ENCODE measurements at places on chromosomes 7 and 10.

- DNase-seq: no peak
These were observed 504.4 kb downstream of the TCERG1L start for GRCh38 chr10:130807096-130807495.

- no peak for DNase-seq
These were observed 65.2 kb downstream of the CUBN start for GRCh38 chr10:17064435-17064834.

GRCh38 chr7:51772190-51772589 is 455.6 kb upstream of the COBL start:
- DNase-seq: no peak

DNA sequence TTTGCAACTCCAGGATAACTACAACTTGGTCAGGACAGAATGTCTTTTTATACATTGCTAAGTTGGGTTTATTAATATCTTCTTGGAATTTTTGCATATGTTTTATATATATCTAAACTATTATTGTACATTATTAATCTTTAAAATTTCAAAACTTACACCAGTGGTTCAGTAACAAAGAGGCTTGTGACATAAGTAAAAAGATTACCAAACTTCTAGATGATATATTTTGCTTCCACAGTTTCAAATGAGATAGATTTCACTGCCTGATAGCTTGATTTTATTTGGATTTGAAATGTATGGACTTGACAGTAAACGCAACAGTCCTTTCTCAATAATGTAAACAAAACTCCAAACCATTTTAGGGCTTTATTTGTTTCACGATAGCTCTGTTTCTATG is 701.2 kb upstream of the IGFBP3 start:
- DNase-seq: no peak

- DNase-seq: no peak
These were observed 394.8 kb upstream of the IGFBP3 start for GRCh38 chr7:46315891-46316290.

DNA sequence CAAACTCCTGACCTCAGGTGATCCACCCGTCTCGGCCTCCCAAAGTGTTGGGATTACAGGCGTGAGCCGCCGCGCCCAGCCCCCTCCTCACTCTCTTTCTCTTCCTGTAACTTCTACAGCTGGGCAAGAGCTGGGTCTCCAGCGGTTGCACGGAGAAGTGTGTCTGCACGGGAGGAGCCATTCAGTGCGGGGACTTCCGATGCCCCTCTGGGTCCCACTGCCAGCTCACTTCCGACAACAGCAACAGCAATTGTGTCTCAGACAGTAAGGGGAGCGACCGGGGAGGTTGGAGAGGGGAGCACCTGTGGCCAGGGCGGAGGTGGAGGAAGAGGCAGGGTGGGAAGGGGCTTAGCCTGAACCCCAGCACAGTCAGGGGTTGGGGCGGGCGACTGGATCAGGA is 41.4 kb downstream of the EPHB4 start:
- DNase-seq: no peak

GRCh38 chr10:127695431-127695830 is 41.6 kb upstream of the FOXI2 start:
- no peak for DNase-seq

- DNase-seq: no peak
These were observed 20.4 kb upstream of the KNDC1 start for GRCh38 chr10:133139551-133140065.

DNA sequence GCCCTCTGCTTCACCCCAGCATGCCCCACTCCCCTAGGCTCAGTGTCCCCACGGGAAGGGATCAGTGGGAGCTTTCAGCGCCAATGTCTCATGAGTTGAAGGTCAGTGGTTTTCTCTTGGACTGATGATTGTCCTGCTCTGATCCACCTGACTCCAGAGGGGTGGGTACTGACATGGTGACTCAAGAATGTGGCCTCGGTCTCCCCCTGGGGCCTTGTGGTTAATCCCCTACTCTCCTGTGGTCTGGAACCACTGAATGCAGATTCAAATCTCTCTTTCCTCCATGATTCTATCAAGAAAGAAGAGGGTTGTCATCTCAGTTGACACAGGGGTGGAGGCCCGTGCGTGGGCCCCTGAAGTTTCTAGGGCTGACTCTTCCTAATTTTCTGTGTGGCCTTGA is 176.9 kb downstream of the RPS24 start:
- DNase-seq: no peak

GRCh38 chr7:55044791-55045190 is 26.0 kb downstream of the EGFR start:
- no peak for DNase-seq

DNA sequence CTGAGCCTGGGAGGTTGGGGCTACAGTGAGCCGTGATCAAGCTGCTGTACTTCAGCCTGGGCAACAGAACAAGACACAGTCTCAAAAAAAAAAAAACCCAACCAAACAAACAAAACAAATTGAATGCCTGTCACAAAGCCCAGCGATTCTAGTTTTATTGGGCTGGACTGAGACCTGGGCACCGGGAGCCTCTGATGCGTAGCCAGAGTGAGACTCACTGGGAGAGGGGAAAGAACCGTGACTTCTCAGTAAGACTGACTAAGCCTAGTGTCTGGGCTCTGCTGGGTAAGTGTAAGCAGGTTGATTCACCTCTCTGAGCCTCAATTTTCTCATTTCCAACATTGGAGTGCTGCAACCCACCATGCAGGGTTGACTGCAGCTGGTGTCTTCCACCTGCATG is 10.1 kb upstream of the LEP start:
- DNase-seq: no peak

GRCh38 chr7:106216923-106217542 is 67.8 kb downstream of the NAMPT start:
- DNase-seq: no peak

DNA sequence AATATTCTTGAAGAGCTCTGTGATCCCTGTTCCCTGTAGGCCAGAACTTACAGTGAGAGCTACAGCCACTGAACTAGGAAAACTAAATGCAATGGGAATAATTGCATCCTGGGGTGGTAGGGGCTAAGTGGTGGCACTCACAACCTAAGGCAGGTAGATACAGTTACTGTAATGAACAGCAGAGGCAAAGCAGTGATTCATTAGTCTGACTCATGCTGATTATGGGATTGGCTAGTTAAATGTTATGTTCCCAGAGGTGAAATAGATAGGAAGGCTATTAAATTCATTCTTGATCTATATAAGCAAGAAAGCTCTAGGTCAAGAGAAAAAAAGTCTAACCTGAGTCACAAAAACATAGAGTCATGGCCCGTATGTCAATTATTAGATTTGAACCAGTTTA is 173.1 kb upstream of the MALRD1 start:
- no peak for DNase-seq

- DNase-seq: no peak
These were observed 75.5 kb downstream of the HIPK2 start for GRCh38 chr7:139702313-139702731.

DNA sequence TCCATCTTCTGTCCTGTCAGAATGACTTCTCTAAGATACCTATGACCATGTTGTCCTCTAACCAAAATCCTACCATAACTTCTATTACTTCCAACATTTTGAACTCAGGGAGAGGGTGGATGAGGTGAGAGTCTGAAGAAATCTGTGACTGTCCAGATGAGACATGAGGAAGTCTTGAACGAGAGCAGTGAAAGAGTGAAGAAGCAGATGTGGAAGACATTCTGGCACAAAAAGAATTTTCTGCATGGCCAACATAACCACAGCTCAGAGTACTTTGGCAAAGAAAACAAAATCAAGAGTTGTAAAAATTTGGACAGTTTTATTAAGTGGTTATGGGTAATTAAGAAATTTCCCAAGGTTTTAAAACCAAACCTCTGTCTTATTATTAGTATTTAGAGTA is 141.6 kb downstream of the CPEB3 start:
- no peak for DNase-seq

DNA sequence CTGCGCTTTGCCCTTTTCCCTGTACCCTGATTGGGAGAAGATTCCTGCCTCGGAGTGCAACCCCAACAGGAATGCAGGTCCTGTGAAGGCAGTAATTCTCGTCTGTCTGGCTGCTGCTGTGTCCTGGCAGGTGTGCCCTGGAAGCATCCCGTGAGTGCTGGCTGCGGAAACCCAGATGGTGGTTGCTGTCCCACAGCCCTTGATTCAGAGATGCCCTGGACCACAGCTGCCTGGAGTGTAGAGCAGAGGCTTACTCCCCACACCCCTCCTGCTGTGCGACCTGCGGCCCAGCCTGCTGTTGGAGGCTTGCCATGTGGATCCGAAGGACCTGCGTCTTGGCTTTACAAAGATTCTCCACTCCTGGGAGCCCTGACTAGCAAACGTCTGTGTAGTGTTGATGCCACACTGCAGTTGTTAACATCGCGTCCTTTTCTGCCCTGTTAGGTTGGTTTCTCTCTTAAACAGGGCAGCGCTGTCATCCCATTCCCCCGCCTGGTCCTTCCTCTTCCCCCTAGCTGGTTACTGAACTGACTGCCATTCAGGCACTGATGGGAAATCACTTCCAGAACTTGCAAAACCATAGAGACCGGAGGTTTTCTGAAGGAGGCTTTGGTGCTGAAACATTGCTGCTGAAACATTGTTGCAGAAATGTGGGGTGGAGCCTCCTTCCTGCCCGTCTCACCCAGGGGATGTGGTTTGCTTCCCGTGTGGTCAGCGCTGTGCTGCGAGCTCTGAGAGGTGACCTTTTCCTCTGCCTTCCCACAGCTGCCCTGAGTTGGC is 53.3 kb downstream of the DNAJB6 start:
- DNase-seq: peak; percentile 94

DNA sequence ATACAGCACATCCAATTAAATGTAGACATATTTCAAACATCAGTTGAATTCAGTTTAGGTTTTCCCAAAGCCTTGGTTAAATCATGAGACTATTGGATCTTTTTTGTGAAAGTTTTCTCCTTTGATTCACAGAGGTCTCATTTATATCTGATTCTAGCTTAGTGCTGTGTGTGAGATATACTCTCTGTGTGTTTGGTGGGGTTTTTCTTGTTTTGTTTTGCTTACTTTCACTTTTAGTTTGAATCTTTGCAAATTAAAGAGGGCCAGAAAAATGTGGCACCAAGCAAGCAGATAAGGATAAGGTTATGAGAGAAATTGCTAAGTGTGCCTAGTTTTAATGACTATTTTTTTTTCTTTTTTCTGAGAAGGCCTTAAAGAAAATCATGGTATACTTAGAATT is 12.6 kb upstream of the OR6B1 start:
- DNase-seq: no peak

- DNase-seq: no peak
These were observed 2.2 kb downstream of the IRF5 start for GRCh38 chr7:128939861-128940410.

- DNase-seq: no peak
These were observed 3.5 kb upstream of the AKR1D1 start for GRCh38 chr7:138072726-138073125.

DNA sequence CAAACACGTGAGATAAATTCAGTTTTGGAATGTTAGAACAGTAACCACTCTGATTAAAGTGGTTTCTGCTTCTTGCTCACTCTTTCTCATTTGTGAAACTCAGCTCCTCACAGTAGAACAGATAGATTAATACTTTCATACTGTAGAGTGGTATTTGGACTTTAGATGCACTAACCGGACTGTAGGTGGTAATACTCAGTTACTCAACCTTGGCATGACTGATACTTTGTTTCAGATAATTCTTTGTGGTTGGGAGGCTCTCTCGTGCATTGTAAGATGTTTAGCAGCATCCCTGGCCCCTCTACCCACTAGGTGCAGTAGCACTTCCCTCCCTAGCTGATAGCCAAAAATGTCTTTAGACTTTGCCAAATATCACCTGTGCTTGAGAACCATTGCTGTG is 37.6 kb downstream of the MCU start:
- DNase-seq: no peak
